ENCODE measurements at places on chromosomes 1 and 21.

GRCh38 chr1:18575620-18576019 lies 55.0 kb upstream of the PAX7 start:
- DNase-seq = peak; percentile 54

- no peak for DNase-seq
Observed at GRCh38 chr1:164265232-164265631, 293.8 kb upstream of the PBX1 start.

DNA sequence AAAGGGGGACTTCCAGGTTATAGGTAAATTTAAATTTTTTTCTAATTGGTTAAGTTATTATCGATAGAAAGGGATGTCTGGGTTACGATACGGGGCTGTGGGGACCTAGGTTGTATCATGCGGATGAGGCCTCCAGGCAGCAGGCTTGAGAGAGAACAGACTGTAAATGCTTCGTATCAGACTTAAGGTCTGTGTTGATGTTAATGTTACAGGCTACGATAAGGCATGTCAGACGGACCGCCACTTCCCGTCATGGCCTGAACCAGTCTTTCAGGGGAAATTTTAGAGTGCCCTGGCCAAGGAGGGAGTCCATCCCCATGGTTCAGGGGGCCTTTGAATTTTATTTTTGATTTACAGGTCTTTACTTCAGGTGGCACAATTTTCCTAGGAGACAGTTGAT lies 16.7 kb downstream of the ABCG1 start:
- DNase-seq = no peak

DNA sequence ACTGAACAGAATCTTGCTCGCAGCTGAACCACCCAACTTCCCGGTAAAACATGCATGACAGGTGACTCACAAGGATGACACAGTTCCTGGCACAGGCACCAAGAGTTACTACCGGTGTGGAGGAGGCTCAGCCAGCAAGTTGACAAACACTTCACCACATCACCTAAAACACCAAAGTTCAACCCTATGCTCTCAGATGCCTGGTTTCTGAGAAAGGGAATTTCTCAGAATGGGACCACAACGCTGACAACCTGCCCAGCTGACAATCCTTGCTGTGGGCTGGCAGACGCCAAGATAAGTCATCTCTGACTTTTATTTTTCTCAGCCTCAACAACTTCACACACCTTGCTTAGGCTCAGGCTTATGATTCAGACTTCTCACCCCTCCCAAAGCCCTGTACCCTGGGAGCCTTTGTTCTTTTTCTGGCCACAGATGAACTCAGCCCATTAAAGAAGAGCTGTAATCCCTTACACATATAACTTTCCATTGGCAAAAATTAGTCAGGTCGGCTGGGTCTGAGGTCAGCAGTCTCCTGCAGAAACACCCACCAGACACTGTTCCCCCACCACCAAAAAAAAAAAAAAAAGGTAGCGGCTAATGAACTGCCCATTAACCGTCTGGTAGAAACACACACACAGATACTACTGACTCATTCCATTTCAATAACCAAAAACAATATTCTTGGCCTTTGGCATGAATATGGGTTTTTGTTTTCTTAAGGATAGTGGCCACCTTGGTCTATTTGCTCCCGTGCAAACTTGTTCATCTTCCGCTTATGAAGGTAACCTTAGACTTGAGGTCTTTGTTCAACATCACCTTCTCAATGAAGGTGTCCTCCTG lies 10.8 kb upstream of the TIAM1 start:
- DNase-seq = peak; percentile 36

- DNase-seq = no peak
Observed at GRCh38 chr1:25645637-25646400, 29.2 kb downstream of the MAN1C1 start.

GRCh38 chr1:194280463-194280862 lies 1094.0 kb upstream of the B3GALT2 start:
- DNase-seq = no peak

DNA sequence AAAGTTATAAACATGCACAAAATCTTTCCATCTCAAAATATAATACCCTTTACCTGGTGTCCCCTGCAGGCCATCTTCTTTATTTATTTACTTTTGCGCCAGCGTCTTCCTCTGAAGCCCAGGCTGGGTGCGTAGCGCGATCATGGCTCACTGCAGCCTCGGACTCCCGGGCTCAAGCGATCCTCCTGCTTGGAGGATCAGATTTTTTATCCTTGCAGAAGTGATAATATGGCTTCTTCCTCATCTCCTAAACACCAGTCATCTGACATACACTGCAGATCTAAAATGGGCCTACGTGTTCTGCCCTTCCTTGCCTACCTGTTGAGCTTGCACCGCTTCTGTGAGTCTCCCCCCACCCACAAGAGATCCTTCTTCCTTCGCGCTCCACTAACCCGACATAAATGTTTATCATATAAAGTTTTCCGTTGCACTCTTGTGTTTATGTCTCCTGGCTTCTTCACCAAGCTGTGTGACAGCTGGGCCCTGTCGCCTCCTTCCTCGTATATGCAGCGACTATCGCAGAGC lies 506 bp upstream of the SRP9 start:
- no peak for DNase-seq
